Fibroblast of skin of left biceps (primary cell): ENCODE measurements at places on chromosomes 7 and 10.

DNA sequence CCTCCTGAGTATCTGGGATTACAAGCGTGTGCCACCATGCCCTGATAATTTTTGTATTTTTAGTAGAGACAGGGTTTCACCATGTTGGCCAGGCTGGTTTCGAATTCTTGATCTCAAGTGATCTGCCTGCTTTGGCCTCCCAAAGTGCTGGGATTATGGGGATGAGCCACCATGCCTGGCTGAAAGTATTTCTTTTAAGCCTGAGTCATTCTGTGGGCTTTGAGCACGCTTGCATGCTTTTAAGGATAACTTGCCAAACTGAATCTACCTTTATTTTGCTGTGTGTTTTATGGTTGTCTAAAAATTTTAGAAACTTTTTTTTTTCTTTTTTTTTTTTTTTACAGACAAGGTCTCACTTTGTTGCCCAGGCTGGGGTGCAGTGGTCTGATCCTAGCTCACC is 33.2 kb downstream of the CNNM2 start:
- DNase-seq, result no peak

- no peak for DNase-seq
These were observed 15.4 kb downstream of the BBIP1 start for GRCh38 chr10:110903280-110904278.

DNA sequence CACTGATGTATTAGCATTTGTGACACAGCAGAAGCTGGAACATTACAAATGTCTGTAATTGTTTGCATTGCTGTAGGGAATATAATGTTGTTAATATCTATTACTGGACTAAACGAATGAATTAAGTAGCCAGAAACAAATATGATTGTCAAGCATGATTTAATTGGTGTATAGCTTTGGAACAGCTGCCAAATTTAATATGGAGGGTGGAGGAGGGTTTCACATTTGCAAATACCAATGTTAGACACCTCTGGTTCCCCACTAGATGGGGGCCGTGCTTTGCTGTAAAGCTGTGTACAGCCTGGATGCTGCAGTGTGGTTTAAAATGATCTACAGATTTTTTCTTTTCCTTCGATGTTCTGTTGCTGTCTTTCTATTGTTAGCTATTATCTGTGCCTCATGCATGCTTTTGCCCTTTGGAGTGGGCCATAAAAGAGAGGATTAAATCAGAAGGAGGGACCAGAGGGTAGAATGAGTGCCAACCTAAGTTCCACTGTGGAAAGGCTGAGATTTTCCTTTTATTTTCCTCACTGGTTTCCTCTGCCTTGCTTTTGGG is 23.1 kb downstream of the DNAJB9 start:
- DNase-seq, result no peak

- DNase-seq, result no peak
These were observed 74.8 kb downstream of the PARD3 start for GRCh38 chr10:34740321-34740720.

DNA sequence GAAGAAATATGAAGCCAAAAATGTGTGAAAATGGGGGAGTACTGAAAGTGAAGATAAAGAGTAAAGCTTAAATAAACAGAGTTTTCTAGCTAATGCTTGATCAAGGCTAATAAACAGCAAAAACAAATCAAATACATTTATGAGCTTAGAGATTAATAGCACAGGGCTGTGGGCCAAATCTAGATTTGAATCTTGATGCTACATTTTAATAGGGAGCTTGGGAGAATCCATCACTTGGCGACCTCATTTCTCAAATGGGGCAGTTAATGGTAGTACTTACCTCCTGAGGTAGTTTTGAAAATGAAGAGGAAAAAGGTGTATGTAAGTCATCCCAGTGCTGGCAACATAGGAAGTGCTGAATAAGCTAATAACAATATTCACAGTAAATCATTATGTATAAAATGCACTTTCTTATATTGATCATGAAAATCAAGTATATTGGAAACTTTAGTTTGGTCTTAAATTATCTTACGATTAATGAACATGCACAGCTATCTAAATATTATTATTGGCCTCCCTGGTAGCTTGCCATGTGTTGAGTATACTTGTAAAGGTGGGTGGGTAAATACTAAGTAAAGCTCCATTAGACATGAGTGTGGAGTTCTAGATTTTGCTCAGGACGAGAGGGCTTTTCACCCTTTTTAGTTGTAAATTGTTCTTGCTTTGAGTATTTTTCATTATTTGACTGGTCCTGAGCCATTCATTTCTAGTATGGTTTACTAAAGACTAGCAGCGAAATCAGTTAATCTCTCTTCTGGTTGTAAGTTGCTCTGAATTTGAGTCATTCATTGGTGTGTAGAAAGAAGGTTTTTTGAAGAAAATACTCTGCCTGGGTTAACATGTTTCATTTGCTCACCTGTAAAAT is 5.1 kb downstream of the BICC1 start:
- DNase-seq, result no peak

- DNase-seq, result no peak
These were observed 258.0 kb downstream of the TRIL start for GRCh38 chr7:28700096-28700495.
